HTR-8/SVneo (cell line): ENCODE measurements at places on chromosomes 5 and 9.
A peak's percentile ranks its signal among the peaks of the same experiment; 100 is the strongest.

DNA sequence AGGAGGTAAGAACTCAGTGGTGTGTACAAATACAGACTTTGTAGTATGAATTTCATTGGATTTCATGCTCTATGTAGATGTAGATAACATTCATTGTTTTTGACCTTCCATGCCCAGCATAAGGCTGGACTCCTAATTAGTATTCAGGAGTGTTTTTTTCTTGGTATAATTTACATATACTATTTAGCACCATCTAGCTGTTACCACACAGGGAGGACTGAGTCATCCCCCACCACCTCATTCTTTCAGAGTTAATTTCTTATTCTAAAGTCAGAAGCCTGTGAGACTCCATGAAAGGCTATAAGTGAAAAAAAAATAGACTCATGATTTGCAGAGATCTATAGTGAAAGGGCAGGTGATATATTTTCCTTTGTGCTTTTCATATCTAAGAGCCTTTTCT is 555.0 kb downstream of the PRR16 start:
- no peak for DNase-seq

DNA sequence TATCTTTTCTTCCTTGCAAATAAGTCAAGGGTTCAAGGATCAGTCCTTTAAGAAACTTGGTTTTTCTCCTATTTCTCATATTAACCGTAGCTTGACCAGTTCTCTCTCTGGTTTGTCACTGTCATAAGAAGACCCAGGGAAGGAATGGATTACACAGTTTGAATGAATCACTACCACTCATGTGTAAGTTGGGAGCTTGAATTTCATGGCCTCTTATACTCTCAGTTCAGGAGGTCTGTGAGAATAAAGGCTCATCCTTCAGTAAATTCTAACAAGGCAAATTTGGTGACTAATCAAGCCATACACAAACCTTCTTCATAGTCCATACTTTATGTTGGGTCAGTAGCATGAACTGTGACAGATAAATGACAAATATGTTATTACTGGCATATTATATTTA is 323.1 kb upstream of the ACTBL2 start:
- DNase-seq = no peak

DNA sequence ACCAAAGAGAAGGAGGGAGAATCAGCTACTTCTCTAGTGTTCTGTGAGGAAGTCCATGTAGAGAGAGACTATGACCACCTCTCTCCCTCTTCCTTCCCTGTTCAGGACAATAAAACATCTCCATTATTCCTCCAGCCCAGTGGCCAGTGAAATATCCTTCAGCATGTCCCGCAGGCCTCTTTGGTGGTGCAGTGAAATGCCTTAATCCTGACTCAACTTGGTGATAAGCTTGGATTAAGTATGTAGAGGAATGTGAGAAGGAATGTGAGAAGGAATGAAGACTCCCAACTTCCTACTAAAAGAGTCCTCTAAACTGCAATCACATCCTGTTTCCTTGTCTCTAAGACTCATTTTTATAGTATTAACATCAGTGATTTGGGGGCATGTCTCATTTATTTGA is 167.3 kb downstream of the TRPM3 start:
- peak; percentile 72 for DNase-seq

- no peak for DNase-seq
Observed at GRCh38 chr5:67306965-67307607, 110.5 kb upstream of the CD180 start.

DNA sequence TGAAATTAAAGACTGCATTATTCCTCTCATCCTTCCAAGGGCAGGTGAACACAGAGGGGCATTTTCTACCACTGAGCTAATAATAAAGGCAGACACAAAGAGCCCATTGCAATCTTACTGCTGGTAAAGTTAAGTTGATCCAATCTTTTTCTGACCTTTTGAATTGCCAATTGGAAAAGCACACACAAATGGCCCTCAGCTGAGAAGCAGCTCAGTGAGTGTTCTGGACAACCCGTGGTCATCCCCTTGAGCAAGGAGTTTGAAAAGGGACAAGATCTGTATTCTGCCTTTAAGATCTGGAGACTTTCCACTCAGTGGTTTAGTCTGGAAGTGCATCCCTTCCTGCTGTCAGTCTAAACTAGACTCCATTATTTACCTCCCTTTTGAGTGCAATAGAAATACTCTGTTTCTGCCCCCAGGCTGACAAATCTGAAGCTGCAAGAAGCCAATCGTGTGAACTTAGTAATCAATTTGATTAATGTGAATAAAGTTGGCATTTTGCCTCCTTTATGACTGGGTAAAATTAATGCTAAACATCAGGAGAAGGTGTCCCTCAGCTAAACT is 835.7 kb downstream of the MAT2B start:
- DNase-seq = no peak

DNA sequence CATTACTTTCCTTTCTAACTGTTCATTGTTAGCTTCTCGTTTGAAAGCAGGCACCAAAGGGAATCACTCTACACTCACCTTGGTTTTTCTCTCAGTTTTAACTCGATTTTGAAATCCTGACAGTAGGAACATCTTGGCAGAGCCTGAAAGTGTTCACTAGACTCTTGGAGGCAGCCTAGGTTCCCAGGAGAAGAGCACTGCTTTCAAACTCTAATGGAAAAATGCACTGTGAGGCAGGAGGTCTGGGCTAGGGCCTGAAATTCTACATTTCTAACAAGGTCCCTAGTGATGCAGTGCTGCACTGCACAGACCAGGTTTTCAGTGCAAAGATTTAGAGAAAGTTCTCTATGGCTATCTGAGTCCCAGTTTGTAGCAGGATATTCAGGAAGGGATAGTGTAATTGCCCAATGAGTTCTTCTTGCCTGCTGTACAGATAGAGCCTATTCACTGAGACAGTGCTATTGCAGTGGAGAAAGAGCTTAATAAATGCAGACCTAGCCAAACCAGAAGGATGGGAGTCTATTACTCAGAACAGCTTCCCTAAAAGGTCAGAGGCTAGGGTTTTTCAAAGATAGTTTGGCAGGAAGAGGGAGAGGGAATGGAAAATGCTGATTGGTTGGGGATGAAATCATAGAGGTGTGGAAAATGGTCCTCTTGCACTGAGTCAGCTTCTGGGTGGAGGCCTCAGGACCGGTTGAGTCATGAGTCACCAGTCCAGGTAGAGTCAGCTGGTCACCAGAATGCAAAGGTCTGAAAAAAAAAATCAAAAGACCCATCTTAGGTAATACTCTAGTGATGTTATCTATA is 153.9 kb downstream of the GPBP1 start:
- DNase-seq = no peak
